ENCODE measurements at places on chromosomes 3 and 15.
A peak's percentile ranks its signal among the peaks of the same experiment; 100 is the strongest.

GRCh38 chr3:32448686-32449474, 53.8 kb downstream of the CMTM6 start:
- no peak for DNase-seq

GRCh38 chr3:171585039-171585438, 124.8 kb upstream of the TNIK start:
- DNase-seq: no peak

GRCh38 chr3:172786036-172786435, 35.5 kb downstream of the ECT2 start:
- no peak for DNase-seq

GRCh38 chr3:183731611-183732010, 34.0 kb downstream of the YEATS2 start:
- no peak for DNase-seq

GRCh38 chr15:62519900-62520299, 354.8 kb upstream of the C2CD4B start:
- DNase-seq: no peak

GRCh38 chr15:90071220-90071807, 31.0 kb downstream of the IDH2 start:
- DNase-seq: peak; percentile 31

- no peak for DNase-seq
Measured at GRCh38 chr3:134777341-134777740, 17.7 kb upstream of the EPHB1 start.

- no peak for DNase-seq
Measured at GRCh38 chr3:113005611-113006010, 14.8 kb downstream of the GTPBP8 start.

DNA sequence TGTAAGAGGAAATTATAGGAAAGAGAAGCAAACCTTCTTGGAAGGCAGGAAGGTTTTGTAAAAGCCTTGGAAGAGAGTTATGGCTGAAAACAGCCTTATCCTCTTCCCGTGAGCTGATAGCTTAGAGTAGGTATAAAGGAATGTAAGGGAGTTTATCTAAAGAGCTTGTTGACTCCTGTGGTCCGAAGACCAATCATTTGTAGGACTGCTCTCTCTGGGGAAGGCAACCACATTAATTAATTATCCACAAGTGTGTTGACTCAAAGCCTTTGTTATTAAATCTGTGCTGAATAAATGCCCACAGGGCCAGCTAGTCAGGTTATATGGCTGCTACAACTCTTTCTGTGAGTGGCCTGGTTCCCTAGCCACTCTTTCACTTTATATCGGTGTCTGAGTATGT, 452.1 kb upstream of the RASGRP1 start:
- DNase-seq: no peak

- DNase-seq: no peak
Measured at GRCh38 chr3:71831599-71831998, 46.7 kb upstream of the PROK2 start.

DNA sequence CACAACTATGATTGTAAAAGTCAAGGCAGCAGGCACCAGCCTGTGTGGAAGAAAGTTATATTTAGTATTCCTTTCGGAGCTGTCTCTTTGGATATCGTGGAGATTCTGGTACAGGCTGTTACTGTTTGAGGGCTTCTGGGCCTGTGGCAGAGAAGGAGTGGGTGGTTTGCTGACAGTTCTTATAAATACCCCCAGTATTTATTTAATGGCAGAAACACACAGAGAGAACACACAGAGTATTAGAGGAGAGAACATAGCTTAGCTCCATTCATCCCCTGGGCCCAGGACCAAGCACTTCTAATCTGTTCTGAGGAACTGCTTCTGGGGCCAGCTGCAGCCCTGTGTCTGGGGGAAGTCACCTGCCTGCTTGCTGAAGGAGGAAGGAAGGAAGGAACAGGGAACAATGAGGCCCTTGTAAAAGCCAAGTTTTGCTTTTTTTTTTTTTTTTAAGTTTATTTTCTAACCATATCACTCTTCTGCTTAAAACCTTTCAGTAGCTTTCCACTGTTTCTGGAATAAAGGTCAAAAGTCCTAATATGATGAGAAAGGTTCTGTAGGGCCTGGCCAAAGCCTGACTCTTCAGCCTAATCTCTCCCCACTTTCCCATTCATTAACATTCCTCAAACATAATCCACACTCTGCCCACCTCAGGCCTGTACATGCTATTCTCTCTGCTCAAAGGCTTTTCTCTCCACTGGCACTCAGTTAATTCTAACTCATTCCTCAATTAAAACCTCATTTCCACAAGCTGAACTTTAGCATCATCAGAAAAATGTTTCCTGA, 11.8 kb upstream of the PP2D1 start:
- no peak for DNase-seq
